ENCODE measurements at places on chromosomes 2 and 18. TPM values are rescaled to one million over a fixed set of nuclear protein-coding genes. Genes with fewer than 3 reads are reported as not detected.

- no peak for DNase-seq
Measured at GRCh38 chr2:234754126-234754525, 197.7 kb upstream of the SH3BP4 start.

DNA sequence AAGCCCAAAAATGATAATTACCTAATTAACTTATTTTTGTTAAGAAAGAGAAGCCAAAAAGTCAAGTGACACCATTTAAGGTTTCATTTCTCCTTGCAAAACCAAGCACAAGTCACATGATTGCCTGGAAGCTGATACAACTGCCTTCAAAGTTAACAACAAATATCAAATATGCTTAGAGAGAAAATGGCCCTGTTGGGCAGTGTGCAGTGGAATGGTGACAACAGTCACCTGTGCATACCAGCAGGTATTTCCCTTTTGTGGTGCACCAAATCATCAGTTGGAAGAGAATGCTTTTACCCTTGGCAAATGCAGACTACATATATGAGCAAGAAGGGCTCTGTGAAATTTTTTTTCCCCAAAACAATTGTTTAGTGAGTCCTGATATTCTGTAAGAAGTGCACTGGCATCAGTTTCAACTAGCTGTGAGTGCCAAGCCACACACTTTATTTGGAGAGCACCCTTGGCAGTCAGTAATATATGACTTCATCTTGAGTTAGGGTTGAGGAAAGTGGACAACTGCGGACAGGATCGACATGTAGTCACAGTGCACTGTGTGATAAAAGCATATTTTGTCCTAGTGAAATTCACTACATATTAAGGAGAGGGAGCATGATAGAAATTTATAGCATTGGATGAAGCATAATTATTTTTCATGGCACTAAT, 74.9 kb upstream of the DOCK10 start:
- DNase-seq, result no peak

- DNase-seq, result no peak
Measured at GRCh38 chr18:57651914-57652313, 30.3 kb upstream of the NARS1 start.

GRCh38 chr2:216181351-216181750, 72.2 kb downstream of the XRCC5 start:
- no peak for DNase-seq

The ABCB11 gene
- 0.23 TPM for total RNA-seq

All from heart right ventricle (tissue), 16 donors.